ENCODE measurements at places on chromosomes 1 and 21. TPM values are rescaled to one million over a fixed set of nuclear protein-coding genes. Genes with fewer than 3 reads are reported as not detected.

FALEC gene
- total RNA-seq, result not detected

KRTAP11-1 gene
- total RNA-seq, result 25.4 TPM

TDRD10 gene
- total RNA-seq, result 0.69 TPM

SUMO3 gene
- total RNA-seq, result 33.1 TPM

PDC gene
- not detected for total RNA-seq

ARV1 gene
- total RNA-seq, result 9.5 TPM

SERTAD4 gene
- total RNA-seq, result 5.7 TPM

TRIM67 gene
- 0.10 TPM for total RNA-seq

PLCH2 gene
- 15.3 TPM for total RNA-seq

PDPN gene
- total RNA-seq, result 5.3 TPM

Measured in skin of body (tissue), 3 donors.